ENCODE measurements at places on chromosomes 6 and 20.

DNA sequence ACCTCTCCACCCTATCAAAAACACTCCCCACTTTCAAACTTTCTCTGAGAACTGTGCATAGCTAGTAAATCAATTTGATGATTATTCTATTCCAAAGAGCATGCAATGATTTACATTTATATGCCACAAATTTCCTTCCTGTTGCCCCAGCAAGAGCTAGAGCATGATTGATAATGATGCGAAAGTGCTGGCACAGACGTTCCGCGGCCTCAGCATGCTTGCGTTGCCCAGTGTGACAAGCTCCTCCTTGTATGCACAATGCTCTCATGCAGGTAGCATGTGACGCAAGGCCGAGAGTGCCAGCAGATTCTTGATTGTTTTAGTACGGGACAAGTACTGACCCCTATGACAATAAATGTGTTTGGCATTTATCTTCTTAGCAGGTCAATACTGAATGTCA is 696.3 kb upstream of the SLC35B3 start:
- DNase-seq: no peak

- DNase-seq: no peak
Observed at GRCh38 chr20:57974863-57975262, 253.6 kb downstream of the ANKRD60 start.

DNA sequence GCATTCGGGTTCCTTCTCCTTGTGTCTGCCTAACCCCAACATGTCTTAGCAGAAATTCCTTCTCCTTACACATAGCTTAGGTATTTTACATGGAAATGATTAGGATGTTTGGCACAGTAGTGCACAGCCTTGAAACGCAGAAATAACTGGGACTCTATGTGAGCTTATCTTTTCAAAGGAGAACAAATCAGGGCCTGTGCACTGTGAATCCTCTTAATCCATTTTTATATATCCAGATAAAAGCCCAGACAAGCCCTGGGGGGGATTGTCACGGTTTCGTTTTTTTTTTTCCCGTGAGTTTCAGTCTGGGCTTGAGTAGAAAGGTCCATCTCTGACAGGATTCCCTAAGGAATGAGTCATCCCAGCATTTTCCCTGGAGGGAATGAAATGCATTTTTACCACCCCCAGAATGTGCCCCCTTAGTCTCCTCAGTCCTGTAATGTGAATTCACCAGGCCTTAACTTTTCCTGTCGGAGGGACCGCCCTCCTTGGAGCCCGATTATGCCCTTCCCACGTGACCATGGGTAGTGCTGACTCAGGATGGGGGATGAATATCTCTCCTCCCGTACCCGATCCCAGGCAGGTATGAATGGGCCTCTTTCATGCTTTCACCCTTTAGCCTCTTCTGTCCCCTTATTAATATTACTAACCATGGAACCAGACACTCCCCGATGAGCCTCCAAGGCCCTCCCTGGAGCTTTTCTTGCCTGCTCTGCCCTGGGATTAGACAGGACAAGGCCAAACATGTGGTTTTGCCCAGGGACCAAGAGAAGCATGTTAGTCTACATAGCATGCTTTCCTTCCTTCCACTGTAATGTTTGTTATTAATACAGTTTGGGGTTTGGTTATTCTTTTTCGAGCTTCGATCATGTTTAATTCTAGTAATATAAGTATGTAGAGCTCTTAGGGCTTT is 23.9 kb upstream of the NAA20 start:
- DNase-seq: no peak

- DNase-seq: no peak
Observed at GRCh38 chr20:31496761-31497295, 17.4 kb upstream of the HM13 start.

DNA sequence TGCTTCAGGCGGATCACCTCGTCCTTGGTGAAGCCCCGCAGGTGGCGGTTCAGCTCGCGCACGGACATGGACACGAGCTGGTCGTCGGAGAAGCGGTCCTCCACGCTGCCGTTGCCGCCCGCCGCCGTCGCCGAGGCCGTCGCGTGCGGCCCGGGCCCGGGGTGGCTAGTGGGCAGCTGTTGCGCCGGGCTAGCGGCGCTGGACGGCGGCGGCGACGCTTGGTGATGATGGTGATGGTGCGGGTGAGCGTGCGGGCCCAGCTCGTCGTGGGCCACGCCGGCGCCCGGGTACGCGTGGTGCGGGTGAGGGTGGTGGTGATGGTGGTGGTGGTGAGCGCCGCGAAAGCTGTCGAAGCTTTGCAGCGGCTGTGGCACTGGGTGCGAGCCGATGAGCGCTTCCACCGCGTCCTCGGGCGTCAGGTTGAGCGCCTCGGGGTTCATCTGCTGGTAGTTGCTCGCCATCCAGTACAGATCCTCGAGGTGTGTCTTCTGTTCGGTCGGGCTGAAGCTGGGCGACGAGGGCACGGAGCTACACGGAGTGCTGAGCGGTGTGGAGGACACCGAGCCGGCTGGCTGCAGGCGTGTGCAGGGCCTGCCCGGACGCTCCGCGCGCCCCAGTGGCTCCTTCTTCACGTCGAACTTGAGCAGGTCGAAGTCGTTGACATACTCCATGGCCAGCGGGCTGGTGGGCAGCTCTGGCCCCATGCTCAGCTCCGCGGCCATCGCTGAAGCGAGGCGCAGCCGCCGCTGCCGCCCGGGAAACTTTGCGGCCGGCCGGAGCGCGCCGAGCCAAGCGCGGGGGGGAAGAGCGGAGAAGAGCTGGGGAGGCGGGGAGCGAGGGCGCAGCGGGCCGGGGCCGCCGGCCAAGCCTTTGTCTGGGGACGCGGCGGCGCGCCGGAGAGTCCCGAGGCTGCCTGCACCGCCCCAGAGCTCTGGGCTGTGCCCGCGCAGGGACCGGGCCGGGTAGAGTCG is 622 bp downstream of the MAFB start:
- DNase-seq: no peak

DNA sequence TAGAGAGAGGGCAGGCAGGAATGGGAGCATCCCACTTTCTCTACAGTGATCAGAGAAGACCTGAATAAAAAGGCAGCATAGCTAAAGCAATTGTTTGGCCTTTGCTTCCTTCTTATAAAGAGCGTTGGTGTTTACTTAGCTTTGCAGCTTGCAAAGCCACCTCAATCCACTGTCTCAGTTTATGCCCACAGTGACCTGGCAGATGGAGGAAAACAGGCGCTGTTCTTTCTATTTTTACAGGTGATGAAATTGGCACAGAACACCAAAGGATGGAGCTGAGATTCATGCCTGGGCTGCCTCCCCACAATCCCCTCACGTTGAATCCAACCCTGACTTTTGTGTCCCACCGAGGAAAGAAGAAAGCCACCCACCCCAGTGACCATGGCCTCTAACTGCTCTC is 130.5 kb downstream of the TTLL2 start:
- no peak for DNase-seq

GRCh38 chr6:70309243-70309642 is 6.4 kb upstream of the COL9A1 start:
- no peak for DNase-seq

DNA sequence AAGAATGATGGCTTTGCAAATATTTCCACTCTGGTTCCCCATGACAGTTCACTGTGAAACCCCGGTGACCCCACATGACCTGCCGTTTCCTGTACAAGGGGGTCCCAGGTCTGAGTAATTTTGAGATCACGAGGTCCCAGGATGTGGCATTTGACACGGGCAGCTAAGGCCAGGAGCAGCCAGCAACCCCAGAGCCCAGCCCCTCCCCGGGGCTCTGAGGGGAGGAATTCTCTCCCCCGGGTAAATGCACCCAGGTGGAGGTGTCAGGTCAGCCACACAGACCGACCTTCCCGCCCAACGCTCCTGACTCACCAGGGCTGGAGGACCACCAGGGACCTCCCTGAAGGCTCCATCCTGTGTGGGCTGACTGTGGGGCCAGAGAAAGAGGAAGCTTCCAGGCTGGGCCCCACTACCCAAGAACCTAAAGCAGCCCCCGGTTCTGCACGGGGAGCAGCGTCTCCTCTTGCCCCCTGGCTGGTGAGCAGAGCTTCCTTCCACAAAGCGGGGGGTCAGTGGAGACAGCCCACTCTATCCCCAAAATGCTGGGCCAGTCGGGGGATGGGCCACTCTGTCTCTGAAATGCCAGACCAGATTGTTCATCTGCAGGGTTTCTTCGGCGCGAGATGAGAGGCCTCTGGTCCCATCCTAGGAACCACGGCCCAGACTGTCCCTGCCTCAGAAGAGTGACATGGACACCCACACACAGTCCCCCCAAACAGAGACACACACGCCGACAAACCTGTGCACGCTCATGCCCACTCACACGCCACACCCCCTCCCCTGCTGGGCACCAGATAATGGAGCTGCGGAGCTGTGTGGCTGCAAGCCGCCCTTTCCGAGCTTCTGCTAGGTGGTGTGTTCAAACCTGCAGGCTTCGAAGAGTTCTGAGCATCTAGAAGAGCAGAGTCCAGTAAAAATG is 23.4 kb upstream of the SLCO4A1 start:
- DNase-seq: peak; percentile 54

DNA sequence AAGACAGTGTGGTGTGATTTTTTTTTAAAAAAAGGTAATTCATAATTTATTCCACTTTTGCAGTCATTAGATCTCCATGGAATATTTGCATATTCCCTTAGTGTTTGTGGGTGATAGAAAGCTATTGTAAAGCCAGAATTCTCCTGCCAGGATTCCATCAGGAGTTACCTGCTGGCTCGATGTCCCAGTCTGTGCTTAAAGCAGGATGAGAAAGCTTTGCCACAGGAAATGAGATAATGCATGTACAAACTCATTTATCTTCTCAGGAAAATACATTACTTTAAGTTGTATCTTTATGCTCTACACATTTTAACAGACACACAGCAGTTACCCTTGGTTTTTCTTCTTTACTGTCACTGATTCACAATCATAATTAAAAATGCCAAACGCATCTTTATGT is 553.0 kb downstream of the CD109 start:
- DNase-seq: no peak

DNA sequence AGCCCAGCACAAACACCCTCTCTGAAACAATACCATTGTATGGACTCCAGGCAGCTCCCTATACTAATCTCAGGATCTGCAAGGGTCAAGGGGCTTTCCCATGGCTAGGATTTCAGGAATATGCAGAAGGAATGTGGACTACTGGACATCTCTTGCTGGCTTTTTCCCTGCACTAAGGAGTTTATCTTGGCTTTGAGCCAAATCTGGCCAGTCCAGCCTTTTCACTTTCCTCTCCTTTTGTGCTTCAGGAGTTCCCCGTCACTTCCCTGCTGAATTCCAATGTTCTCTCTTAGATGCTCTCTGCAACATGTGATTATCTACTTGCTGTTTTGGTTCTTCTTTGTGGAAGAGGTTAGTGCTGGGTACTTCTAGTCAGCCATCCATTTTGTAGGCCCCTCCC is 568.2 kb downstream of the HDGFL1 start:
- DNase-seq: no peak

GRCh38 chr20:11869641-11870040 is 48.1 kb upstream of the BTBD3 start:
- no peak for DNase-seq

- no peak for DNase-seq
Observed at GRCh38 chr6:84667252-84668213, 96.9 kb downstream of the TBX18 start.

DNA sequence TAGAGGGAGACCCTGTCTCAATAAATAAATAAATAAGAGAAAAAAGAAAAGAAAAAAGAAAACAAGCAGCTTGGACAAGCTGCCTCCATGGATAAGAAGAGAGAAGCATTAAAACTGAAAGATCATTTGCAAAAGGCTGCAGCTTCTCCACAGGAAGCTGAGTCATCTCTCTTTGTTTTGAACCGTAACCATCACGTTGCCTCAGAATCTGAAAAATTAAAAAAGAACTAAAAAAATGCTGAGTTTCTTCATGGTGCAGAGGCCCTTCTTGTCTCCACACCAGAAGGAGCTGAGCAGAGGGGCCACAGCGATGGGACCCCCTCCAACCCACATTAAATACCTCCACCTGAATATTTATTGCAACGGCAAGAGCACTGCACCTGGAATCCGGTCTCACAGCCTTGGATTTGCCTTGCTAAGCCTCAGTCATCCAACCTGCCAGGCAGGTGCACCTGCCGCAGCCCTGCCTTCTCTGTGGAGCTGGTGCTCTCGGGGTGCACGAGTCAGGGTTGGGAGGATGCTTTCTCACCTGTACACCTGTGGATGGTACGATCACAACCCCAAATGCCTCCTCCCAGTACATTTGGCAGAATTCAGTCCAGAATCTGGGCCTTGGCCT is 28.1 kb downstream of the TOX2 start:
- no peak for DNase-seq

DNA sequence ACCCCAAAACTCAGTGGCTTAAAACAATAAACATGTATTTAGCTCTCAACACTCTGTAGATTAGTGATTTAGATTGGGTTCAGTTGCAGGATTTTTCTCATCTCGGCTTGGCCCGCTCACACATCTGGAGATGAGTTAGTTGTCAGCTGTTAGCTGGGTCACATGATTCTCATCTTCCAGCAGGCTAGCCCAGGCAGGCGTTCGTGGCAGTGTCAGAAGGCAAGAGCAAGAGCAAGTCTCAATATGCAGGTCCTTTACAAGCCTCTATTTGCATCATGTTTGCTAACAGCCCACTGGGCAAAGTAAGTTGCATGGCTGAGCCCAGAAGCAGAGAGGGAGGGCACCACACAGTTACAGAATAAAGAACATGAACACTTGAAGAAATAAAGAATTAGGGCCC is 83.6 kb upstream of the MYLIP start:
- no peak for DNase-seq

DNA sequence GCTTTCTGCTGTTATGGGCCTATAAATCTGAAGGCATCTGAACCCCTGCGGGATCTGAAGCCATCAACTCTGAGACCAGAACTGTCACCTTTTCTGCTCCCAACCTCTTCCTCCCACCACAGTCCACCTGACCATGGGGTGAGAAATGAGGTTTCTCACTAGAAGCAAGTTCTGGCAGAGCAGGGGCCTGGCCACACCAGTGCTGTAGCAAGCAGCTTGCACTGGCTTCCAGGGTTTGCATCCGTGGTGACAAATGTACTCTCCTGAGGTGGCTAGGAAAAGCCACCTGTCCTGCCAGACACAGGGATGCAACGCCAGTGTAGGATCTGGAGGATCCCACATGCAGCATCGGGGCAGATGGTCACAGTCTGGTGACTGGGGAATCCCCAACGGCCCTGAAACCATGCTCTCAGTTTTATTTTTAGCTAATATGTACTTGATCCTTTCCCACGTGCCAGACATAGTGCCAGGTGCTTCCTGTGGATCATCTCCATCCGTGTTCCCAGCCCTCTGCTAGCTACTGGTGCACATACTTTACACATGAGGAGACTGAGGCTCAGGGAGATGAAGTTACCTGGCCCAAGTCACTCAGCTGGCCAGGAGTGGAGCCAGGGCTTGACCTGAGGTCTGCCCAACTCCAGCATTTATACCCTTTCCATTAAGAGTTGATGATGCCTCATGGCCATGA is 122.1 kb upstream of the SPACA1 start:
- DNase-seq: no peak

- DNase-seq: no peak
Observed at GRCh38 chr6:15399641-15400470, 154.0 kb downstream of the JARID2 start.

GRCh38 chr6:34053721-34054120 is 92.2 kb downstream of the GRM4 start:
- no peak for DNase-seq

DNA sequence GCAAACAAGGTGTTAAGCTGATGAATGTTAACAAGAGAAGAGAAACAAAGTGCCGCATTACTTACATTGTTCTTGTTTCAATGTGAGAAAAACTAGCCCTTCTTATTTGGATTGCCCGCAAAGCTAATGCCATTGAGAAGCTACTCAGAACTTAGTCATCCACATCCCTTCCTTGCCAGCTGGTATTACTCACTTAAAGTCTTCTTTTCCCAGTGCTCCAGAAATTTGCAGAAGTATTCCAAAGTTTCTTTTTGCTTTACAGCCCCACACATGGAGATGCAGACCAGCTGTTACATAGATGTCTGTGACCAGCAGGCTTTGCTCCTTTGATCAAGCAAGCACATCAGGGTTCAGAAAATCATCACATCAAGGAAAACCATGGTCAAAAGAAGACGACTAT is 529.0 kb downstream of the TBC1D32 start:
- DNase-seq: no peak

Measured in bone marrow (tissue), 2 donors.